ENCODE measurements at places on chromosomes 6 and 20. TPM values are rescaled to one million over a fixed set of nuclear protein-coding genes. Genes with fewer than 3 reads are reported as not detected.

DNA sequence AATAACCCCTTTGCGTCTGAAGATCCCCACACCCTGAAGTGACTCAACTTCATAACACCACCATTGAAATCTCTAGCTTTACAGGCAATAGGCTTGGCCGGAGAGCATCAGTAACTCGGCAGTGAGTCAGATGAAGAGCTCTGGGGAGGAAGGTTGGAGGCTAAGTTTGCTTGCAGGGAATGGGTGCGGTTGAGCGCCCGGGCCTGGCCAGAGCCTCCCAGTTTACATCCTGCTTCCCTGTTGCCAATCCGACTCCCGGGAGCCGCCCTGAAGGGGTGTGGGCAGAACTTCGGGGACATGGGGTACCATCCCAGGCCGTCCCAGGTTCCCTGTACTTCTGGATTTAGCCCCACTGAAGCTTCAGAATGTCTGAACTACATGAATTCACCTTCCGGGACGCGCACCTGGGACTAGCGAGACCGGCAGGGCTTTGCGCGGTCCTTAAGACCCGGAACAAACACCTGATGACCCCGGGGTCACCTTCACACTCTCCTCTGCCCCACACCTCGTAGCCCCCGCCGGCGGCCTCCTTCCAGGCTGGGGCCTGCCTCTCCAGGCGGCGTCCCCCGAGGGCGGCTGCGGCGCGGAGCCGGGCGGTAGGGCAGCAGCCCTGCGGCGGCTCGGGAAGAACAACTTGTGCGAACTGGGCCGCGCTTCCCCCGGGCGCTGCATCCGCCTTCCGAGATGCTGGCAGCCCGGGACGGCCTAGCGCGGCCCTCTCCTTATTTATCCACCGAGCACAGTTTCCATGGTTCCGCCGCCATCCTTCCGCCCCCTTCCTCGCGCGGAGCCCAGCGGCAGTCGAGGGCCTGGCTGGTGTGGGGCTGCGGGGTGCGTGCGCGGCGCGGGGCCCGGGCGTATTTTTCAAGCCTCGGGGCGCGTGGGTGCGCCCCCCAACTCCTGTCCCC is 56.6 kb upstream of the RREB1 start:
- no peak for DNase-seq

DNA sequence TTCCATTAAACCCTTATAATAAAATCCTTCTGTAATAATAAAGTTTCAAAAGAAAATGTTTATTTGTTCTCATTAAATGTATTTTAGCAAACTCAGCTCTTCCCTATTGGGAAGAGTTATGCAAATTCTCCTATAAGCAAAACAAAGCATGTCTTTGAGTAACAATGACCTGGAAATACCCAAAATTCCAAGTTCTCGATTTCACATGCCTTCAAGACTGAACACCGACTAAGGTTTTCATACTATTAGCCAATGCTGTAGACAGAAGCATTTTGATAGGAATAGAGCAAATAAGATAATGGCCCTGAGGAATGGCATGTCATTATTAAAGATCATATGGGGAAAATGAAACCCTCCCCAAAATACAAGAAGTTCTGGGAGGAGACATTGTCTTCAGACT is 3.8 kb downstream of the IL17A start:
- no peak for DNase-seq

DNA sequence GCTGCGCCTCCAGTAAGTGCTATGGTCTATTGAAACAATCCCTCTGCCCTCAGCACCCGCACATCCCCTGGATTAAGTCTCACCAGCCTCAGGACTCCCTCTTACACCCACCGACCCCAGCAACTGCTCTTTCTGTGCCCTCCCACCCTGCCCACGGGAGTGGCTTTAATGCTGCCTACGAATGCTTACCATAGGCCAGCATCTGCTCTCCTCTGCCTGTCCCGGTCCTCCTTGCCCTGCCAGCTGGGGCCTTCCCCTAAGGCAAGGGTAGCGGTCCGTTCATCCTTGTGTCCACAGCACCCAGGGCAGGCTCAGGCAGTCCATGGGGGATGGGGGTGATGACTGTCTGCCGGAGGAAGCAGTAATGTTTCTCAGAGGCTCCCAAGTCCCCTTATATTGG is 4.1 kb downstream of the EBF4 start:
- no peak for DNase-seq

Gene CST2
- not detected for total RNA-seq

Gene PPIL4
- 48.2 TPM for total RNA-seq

GRCh38 chr6:82220167-82220566 is 27.4 kb downstream of the IBTK start:
- no peak for DNase-seq

- no peak for DNase-seq
These were observed 54.5 kb downstream of the RIPOR3 start for GRCh38 chr20:50636601-50637540.

DNA sequence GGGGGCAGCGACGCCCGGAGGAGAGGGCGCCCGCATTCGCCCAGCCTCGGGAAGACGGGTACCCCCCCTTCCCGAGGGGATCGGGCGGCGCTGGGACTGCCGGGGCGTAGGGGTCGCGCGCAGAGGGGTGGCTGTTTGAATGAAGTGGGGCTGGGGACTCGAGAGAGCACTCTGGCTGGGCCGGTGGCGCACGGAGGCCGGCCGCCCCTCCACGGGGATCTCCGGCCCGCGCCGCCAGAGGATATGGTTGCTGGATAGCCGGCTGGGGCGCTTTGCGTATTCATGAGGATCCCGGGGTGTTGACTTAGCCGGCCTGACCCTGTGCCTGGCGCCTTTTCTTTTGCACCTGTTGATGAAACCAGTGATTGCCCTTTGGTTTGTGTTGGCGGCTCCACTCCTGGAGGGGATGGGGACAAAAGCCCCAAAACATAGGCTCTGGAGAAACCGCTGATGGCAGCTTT is 469 bp downstream of the SYNJ2 start:
- DNase-seq, result peak; percentile 50

DNA sequence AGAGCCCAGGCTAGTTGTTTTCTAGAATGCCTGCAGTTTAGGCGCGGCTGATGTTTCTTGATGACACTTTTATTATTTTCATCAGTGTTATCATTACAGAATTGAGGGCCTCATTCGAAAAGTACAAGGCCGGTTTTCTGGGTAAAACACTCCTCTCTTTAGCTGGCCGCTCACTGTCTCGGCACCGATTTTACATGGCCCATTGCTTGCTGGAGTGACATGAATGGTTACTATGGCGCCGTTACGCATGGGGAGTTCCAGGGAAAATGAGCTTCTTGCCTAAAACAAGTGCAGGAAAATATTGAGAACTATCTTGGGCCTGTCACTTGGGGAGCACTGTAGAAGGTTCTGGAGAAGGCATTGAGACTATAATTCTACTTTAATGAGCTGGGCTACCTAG is 317.8 kb downstream of the CDH4 start:
- DNase-seq, result no peak

- peak; percentile 61 for DNase-seq
These were observed 63.9 kb upstream of the FUCA2 start for GRCh38 chr6:143575440-143575839.

GRCh38 chr6:147282566-147282959 is 78.3 kb downstream of the STXBP5 start:
- no peak for DNase-seq

DNA sequence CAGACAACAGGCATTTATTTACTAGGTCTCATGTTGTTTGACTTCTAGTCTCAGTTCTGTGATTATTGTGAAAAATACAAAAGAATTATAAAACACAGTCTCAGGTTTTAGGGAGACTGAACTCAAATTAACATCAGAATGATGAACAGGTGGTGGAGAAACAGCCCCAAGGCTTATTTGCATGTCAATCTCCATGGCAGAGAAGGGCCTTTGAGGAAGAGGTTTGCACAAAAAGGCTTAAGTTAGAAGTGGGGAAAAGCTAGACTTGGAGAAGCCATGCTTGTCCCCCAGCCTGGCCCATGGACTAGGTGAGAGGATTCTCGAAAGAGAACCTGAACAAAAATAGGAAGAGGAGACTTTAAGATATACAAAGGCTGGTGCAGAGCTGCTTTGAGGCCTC is 183.3 kb downstream of the EDN1 start:
- no peak for DNase-seq

- no peak for DNase-seq
These were observed 87.7 kb downstream of the SGK1 start for GRCh38 chr6:134230087-134230700.

DNA sequence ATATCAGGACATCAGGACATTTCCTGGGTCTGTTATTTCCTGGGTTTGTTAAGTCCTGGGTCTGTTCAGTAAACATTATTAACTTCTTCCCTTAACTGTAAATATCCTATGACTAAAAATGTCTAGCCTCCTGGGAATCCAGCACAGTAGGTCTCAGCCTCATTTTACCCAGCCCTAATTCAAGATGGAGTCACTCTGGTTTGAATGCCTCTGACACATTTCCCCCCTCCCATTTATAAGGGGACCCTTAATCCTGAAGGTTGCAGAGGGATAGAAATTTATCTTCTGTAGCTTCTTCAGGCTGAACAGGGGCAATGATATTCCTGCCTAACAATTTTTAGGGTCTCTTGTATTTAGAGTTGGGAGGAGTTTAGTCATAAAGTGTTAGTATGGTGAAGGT is 21.8 kb downstream of the RNF182 start:
- no peak for DNase-seq

Gene MCM9
- 12.3 TPM for total RNA-seq

- no peak for DNase-seq
These were observed 164.9 kb downstream of the THBS2 start for GRCh38 chr6:169088762-169089161.

GRCh38 chr6:42726026-42726425 is 3.6 kb upstream of the PRPH2 start:
- DNase-seq, result no peak

DNA sequence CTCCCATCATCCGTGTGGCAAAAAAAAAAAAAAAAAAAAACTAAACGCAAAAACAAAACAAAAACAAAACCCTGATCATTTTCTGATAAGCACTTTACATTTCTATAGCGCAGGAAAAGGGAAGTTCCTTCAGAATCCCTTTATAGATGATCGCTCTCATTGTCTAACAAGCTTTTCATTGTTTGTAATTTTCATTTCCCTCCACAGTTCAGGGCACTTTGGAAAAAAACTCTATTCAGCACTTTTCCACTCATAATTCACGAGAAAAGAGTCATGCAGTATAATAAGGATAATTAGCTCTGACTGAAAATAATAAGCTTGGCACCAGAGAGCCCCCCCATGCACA is 89.4 kb upstream of the ATXN1 start:
- no peak for DNase-seq

Gene HSPA1L
- 0.37 TPM for total RNA-seq

- DNase-seq, result no peak
These were observed 963.3 kb upstream of the GJE1 start for GRCh38 chr6:141169419-141169818.

GRCh38 chr6:148500402-148500801 is 157.8 kb downstream of the SASH1 start:
- DNase-seq, result no peak

GRCh38 chr6:3542032-3542640 is 85.3 kb upstream of the SLC22A23 start:
- DNase-seq, result no peak

DNA sequence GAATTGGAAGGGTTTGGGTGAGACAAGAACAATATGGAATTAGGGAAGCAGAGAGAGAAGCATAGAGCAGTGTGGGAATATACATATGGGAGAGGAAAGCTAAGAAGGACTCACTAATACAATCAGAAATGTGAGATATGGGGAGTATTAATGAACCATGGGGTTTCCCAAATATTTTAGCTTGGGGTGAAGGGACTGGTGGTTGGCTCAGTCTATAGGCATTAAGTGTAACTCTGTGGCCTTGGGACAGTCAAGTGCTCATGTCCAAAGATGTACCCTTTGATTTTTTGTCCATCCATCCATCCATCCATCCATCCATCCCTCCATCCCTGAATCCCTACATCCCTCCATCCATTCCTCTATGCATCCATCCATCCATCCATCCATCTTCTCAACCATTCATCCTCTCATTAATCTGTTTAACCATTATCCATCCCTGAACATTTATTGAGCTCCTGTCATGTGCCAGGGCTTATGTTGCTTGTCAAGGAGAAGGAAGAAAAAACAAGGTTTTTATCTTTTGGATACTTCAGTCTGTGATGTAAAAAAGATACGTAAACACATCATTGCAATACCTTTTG is 263.4 kb upstream of the CHD6 start:
- DNase-seq, result no peak

GRCh38 chr6:159915397-159915796 is 24.6 kb downstream of the MAS1 start:
- DNase-seq, result peak; percentile 83
